ENCODE measurements at places on chromosomes 12 and 14.

GRCh38 chr12:52404951-52405350 lies 1.2 kb downstream of the KRT82 start:
- DNase-seq, result no peak

DNA sequence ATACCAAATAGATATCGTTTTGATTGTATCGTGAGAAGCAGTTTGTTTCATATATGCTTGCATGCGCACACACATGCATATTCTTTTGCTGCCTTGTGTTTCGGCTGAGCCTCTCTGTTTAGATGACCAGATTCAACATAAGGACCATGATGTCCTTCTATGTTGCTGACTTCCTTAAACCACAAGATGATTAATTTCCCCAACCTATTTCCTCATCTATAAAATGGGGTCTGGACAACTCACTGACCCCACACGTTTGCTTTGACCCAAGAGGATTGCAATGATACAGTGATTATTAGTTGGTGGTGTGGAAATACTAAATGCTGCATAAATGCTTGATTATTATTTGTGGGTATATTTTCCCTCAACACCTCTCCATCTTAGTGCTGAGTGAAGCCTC lies 16.8 kb upstream of the FOS start:
- DNase-seq, result no peak

DNA sequence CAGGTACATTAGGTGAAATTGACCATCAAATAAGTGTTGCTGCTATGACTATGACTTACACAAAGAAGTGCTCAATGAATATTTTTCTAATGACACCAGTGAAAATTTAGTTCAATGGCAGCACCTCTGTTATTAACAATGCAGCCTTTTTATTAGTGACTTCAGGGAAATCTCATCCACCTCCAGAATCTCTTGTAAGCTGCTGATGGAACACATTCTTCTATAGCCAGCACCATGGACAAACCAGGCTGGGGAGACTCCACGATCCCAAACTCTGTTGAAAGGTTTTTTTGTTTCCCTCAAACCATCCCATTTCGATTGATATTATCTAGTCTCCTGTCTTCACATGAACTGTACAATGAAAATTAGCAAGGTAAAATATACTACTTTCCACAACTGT lies 265.9 kb downstream of the ITPR2 start:
- DNase-seq, result no peak

GRCh38 chr12:75868501-75868900 lies 163.1 kb downstream of the PHLDA1 start:
- no peak for DNase-seq

DNA sequence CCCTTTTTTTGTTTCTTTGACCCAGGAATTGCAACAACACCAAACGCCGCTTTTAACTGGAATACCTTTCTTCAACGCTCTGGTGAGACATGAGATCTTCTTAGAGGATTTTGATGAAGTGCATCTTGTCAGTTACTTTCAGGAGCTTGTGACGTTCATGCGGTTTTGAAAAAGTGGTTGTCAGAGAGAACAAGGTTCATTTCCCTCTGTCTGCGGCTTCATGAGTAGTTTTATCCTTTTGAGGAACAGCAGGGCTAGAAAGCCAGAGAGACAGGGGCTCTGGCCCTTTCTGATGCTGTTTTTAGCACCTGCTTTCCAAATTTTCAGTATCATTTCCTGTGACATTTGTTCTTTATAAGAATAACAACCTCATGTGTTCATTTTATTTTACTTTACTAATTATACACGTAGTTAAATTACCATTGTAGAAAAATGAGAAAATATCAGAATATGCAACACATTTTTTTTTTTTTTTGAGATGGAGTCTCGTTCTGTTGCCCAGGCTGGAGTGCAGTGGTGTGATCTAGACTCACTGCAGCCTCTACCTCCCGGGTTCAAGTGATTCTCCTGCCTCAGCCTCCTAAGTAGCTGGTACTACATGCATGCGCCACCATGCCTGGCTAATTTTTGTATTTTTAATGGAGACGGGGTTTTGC lies 61.8 kb downstream of the GLT1D1 start:
- no peak for DNase-seq

DNA sequence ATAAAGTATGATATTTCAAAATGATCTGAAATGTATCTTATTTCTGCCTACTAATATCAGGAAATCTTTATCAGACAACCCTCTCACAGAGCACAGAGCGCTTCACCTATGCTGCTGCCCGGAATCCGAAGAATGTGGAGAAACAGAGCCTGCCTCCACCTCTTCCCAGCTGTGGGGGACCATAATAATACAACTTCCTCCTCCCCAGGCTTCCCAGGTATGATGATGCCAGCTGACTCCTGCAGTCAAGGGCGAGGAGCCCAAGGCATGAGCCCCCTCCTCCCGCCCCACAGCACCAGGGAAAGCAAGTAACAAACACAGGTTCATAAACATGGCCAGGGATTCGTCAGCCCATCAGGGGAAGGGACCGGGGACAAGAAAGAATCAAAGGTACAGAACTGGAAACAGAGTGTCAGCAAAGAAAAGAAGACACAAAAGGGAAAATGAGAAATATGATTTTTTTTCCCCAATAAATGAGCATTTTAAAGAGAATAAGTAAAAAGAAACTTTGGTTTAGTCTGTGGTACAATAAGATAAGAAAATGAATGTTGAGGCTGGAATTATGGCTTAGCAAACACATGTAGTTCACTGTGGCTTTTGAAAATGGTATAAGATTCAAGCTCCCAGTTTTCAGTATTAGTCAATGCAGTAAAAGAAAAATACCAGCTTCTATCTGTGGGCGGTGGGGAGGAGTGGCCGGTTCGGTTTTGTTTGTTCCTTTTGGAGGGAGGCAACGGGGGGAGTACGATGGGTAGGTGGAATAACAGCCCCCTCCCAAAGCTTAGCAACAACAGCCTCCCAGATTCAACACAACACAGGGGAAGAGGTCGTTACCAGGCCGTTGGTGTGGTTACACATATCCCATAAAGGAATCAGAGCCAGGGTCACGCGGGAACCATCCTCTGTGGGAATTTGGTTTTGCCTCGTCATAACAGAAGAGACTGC lies 68.3 kb downstream of the SETD3 start:
- DNase-seq, result no peak

- no peak for DNase-seq
Measured at GRCh38 chr12:100718187-100718586, 76.4 kb upstream of the ANO4 start.

GRCh38 chr12:51926718-51927117 lies 19.4 kb downstream of the ACVRL1 start:
- DNase-seq, result no peak

DNA sequence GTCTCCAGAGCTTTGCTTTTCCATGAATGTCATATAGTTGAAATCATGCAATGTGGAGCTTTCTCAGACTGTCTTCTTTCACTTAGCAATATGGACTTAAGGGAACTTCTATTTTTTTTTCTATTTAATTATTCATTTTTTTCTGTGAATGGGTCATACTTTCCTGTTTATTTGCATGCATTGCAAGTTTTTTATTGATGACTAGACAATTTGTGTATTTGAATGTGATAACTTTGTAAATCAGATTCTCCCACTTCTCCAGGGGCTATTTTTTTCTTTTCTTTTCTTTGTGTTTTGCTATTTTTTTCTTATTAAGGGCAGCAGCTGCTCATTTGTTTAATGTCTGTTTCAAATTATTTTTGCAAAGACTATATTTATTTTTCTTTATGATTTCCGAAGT lies 1019.8 kb upstream of the ATXN7L3B start:
- no peak for DNase-seq

DNA sequence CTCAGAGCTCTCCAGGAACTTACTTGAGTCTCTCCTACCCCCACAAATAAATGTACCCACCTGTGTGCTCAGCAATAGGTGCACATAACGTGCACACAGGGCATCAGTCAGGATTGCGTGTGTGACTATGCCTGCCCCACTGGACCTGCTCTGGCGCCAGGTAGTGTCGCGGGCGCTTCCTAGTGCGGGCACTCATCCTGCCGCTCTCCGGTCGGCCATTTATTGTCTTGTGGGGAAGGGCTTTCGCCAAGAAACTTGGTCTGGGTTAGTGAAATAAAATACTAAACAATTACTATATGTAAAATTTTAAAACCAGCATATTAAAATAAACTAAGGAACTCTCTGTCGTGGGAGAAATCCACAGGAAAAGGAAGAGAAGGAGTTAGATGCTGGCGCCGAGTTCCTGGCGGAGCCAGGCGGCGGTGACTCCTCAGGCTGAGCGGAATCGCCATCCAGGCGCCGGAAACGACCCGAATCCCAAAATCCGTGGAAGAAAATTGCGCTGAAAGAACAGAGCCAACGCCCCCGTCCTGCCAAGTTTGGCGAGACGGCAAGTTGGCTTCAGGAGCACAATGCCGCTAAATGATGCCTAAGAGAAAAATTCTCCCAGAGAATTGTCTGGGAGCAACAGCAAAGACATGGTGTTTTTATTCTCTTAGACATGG lies 7.9 kb upstream of the HOXC13 start:
- DNase-seq, result no peak

DNA sequence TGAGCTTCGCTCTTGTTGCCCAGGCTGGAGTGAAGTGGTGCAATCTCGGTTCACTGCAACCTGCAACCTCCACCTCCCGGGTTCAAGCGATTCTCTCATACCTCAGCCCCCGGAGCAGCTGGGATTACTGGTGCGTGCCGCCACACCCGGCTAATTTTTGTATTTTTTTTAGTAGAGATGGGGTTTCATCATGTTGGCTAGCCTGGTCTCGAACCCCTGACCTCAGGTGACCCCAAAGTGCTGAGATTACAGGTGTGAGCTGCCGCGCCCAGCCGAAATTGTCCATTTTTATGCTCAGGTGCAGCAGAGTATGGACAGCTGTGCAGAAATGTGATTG lies 19.2 kb upstream of the CYP46A1 start:
- DNase-seq, result no peak

- DNase-seq, result peak; percentile 22
Measured at GRCh38 chr12:64890873-64891468, 66.5 kb downstream of the TBC1D30 start.

- DNase-seq, result no peak
Measured at GRCh38 chr14:102105369-102105768, 18.5 kb upstream of the HSP90AA1 start.

DNA sequence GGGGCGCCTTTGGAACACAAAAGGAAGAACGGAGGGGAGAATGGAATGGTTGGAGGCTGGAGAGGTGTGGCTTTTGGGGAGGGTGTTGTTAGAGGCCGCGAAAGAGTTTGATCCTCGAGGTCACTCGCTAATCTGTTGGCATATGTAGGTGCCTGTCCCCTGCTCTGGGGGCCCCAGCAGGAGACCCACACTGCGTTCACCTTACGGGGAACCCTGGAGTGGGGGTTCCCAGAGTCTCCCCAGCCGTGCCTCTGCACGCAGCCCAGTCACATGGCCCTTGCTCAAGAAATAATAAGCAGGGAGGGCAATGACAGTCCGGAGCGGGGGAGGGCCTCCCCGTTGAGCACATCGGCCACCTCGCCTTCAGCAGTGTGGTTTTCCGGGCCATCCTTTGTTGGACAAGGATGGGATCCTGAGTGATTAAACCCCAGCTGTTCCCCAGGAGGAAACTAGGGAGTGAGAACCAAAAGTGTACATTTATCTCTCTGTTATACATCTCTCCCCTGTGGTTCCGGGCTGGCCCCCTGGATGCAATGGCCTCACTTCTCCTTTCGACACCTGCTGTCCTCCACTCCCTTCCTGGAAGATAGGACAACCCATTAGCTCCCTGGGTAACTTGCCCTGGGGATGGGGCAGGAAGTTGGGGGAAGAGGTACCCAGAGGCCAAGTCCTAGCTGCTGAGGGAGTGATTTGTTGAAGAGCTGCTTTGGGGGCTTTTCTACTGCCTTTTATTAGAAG lies 1.3 kb downstream of the PLEKHG3 start:
- DNase-seq, result no peak

- DNase-seq, result no peak
Measured at GRCh38 chr12:96587691-96588090, 98.3 kb downstream of the CFAP54 start.

GRCh38 chr12:65966852-65967593 lies 142.7 kb downstream of the HMGA2 start:
- DNase-seq, result no peak

GRCh38 chr12:109919456-109919855 lies 19.4 kb downstream of the TCHP start:
- DNase-seq, result no peak

- DNase-seq, result no peak
Measured at GRCh38 chr14:102665621-102666020, 73.2 kb downstream of the RCOR1 start.

DNA sequence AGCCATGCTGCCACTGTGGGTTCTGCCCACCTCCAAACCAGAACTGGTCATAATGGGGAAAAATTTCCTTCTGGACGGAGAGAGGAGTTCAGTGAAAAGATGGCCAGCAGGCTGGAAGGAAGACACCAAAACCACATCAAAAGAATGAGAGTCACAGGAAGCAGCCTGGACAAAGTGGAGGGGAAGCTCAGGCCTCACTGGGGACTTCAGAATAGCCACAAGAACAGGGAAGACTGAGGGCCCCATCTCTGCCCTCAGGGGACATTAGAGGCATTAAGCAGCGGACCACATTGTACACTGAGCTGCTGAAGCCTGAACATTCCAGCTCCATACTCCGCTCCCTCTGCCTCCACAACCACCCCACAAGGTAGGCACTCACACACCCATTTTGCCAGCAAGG lies 119.6 kb upstream of the COCH start:
- no peak for DNase-seq

DNA sequence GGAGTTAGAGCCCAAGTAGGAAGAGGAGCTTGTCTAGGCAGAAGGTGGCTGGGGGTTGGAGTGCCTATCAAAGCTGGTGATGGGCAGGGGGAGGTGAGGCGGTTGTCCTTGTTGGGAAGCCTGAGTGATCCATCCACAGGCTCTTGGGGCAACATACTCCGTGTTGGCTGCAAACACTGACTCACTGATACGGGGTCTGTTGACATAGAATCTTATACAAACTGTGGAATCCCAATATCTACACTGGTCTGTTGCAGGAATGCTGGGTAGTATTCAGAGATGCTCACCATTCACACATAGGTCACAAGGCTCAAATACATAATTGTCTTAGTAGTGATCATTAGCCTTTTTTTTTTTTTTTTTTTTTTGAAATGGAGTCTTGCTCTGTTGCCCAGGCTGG lies 26.0 kb downstream of the ERH start:
- DNase-seq, result no peak

DNA sequence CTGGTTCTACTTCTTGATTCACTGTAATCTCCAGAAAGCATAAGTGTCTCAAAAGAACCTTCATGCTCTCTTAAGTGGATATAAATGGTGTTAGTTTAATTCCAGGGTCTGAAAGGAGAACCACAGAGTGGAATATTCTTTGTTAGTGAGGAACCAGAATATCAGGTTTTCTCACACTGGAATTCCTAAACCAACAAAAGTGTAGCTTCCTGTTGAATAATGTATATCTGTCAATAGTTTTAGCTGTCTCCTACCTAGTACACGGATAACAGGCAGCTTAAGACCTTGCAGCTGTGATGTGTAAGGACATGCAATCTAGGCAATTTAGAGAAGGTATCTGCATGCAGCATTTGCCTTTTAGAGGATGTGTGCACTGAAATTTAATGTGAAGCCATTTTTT lies 24.0 kb downstream of the LRIG3 start:
- DNase-seq, result no peak

- no peak for DNase-seq
Measured at GRCh38 chr12:62459976-62460375, 6.7 kb upstream of the MON2 start.

GRCh38 chr14:34797747-34798583 lies 77.2 kb downstream of the BAZ1A start:
- no peak for DNase-seq

All from CMK (cell line).